ENCODE measurements at places on chromosomes 13 and 19.

DNA sequence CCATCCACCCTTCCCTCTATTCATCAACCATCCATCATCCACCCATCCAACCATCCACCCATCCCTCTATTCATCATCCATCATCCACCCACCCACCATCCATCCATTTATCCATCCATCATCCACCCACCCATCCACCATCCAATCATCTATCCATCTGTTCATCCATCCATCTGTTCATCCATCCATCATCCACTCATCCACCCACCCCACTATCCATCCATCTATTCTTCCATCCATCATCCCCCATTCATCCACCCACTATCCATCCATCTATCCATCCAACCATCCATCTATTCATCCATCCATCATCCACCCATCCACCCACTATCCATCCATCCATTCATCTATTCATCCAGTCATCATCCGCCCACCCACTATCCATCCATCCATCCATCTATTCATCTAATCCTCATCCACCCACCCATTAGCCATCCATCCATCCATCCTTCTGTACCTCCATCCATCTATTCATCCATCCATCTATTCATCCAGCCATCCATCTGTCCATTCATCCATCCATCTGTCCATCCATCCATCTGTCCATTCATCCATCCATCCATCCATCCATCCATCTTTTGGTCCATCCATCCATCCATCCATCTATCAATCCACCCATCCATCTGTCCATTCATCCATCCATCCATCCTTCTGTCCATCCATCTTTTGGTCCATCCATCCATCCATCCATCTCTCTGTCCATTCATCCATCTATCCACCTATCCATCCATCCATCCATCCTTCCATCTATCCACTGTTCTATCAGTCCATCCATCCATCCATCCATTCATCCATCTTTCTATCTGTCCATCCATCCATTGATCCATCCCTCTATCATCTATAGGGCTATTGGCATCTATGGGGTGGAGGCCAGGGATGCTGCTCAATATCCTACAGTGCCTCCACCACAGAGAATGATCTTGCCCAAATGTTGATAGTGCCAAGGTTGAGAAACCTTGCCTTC is 47.5 kb downstream of the CPAMD8 start:
- DNase-seq: no peak

DNA sequence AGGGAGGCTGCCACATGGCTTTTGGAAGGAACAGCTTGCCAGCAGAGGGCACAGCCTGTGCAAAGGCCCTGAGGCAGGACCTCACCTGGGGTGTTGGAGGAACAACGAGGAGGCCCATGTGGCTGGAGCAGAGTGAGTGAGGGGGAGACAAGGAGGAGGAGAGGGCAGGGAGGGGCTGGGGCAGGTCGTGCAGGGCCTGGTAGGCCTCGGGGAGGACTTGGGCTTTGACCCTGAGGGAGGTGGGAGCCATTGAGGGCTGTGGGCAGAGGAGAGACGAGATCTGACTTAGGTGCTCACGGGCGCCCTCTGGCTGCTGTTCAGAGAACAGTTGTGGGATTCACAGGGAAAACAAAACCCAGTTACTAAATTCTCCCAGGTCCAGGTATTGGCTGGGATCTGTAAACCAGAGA is 25.2 kb downstream of the ZNRF4 start:
- no peak for DNase-seq

- DNase-seq: peak; percentile 94
These were observed 2.5 kb downstream of the ICAM5 start for GRCh38 chr19:10292206-10292788.

GRCh38 chr13:112869202-112870050 is 99.6 kb upstream of the MCF2L start:
- DNase-seq: no peak

DNA sequence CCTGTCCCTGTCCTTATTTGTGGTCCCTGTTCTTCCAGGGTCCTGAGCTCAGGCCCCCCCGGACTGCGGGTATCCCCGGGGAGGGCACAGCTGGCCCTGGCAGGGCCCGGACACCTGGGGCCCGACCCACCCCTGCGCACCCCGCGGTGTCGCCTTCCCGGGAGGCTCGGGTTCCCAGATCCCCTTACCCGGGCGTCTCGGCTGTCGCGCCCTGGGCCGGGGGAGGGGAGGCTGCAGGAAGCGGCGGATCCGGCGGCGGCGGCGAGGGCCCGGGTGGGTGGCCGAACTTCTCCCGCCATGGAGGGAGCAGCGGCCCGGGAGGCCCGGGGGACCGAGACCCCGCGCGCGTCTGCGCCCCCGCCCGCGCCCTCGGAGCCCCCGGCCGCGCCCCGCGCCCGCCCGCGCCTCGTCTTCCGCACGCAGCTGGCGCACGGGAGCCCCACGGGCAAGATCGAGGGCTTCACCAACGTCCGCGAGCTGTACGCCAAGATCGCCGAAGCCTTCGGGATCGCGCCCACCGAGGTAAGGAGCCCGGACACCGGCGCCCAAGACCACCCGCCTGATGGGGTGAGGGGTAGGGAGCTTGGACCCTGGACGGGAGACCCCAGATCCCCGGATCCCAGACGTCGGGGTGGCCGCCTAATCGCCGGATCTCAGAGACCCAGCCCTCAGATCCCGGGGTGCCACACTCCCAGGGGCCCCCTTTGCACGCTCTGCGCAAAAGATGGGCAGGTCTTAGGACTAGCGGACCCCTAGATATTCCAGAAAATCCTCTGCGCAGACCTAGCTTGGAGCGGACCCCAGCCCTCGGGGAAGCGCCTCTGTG is at the start of gene GIPC3:
Gene GIPC3, plus strand, starts transcription at position 178 of the 826 bp plus-strand sequence. Its CDS starts 120 bp downstream, at position 298.
- DNase-seq: peak; percentile 54

- DNase-seq: no peak
These were observed 348.3 kb downstream of the UQCRFS1 start for GRCh38 chr19:28864577-28865042.

- no peak for DNase-seq
These were observed 1.7 kb downstream of the ARHGEF7 start for GRCh38 chr13:111116856-111117255.

GRCh38 chr13:66208589-66208988 is 1021.5 kb downstream of the PCDH9 start:
- no peak for DNase-seq

GRCh38 chr13:30039511-30039911 is 189.1 kb upstream of the UBL3 start:
- peak; percentile 71 for DNase-seq

DNA sequence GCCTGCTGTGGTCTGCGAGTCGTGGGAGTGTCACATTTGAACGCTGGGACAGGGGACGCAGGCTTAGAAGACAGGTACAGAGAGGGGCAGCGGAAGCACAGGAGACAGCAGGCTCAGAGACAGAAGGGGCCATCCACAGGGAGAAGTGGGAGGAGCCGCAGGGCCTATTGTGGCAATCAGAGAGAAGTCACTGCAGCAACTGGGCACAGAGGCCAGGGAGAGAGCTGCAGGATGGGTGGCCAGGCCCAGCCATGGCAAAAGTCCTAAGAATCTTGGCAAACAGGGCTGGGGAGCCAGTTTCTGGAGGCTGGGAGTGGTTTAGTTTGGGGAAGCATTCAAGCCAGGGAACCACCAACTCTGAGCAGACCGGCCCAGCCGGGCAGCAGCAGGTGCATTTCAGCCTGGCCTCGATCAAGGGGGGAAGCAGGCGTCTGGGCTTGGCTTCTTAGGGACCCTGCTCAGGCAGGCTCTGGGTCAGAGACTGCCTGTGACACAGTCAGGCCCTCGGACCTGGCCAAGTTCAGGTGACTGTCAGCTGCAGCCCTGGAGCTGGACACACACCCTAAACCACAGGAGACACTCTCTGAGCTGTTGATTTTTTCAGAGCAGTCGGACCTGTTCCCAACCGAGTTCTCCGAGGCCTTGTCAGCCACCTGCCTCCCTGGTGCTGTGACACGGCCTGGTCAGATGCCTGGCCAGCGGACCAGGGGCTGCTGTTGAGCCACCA is 11.8 kb downstream of the SH3GL1 start:
- DNase-seq: no peak

GRCh38 chr19:47497821-47498520 is 14.0 kb upstream of the KPTN start:
- no peak for DNase-seq

DNA sequence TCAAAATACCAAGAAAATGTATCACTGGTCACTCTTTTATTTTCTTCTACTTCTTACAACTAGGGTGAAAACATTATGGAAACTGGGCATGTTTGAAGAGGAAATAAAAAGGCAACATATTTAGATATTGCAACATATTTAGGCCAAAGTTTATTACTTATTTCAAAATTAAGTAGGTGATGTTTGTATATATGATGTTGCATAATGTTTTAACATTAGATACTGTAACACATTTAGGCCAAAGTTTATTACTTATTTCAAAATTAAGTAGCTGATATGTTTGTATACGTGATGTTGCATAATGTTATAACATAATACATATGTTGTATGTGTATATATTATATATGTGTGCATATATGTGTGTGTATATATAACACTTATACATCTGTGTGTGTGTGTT is 451.3 kb downstream of the LIG4 start:
- DNase-seq: no peak

DNA sequence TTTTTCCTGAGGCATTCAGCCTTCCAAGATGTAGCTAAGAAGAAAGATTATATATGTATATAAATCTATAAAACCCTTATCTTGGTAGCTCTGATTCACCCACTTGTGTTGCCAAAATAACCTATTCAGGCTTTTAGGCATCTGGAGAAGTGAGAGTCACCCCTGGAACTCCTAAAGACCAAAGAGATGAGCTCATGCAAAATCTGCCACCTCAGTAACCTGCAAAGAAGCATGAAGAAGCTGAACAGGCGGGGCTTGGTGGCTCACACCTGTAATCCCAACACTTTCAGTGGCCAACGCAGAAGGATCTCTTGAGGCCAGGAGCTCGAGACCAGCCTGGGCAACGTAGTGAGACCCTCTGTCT is 393.7 kb downstream of the FOXO1 start:
- no peak for DNase-seq

- DNase-seq: peak; percentile 79
These were observed 142.9 kb upstream of the SERP2 start for GRCh38 chr13:44230736-44231135.

DNA sequence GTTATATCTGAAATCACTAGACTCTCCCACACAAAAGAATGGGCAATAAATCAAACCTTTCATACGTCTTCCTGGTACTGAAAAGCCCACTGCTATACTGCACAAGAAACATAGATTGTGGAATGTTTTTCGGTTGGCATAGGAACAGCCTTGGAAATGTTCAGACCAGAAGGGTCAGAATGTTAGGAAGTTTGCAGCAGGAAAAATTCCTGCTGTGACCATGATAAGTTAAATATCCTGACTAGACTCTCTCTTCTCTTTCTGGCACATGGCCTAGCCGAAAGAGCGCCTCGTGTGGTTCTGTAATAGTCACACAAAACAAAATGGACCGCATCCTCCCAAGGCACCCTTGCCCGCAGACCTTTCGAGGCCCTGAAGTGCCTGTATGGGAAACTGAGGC is 427.2 kb downstream of the COG6 start:
- DNase-seq: no peak

DNA sequence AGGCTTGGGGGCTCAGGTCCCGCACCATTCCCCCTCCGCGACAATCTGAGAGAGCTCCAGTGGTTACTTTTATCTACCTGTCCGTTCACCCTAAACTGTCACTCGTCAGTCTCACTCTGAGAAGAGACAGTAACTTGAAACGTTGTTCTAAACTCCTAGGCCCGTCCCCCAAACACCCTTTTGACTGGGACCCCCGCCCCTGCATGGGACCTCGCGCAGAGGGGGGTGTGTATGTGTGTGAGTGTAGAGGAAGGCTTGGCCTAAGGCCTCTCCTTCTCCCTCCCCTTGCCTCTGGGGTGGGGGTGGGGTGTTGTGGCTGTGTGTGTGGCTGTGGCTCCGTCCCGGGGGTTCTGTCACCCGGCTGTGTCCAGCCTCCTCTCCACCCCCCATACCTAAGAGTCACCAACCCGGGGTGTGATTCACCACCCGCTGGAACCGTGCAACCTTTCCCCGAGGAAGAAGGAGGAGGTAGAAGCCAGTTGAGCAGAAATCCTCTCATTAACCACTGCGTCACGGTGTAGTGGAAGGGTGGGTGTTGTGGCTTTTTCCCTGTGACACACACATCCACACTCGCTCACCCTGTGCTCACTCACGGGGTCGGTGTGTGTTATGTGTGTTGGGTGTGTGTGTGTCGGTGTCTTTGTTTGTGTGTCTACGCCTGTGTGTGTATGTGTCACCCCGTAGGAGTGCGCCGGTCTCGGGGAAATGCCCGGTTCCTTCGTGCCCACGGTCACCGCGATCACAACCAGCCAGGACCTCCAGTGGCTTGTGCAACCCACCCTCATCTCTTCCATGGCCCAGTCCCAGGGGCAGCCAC is 2.4 kb downstream of the FOSB start:
- peak; percentile 79 for DNase-seq

DNA sequence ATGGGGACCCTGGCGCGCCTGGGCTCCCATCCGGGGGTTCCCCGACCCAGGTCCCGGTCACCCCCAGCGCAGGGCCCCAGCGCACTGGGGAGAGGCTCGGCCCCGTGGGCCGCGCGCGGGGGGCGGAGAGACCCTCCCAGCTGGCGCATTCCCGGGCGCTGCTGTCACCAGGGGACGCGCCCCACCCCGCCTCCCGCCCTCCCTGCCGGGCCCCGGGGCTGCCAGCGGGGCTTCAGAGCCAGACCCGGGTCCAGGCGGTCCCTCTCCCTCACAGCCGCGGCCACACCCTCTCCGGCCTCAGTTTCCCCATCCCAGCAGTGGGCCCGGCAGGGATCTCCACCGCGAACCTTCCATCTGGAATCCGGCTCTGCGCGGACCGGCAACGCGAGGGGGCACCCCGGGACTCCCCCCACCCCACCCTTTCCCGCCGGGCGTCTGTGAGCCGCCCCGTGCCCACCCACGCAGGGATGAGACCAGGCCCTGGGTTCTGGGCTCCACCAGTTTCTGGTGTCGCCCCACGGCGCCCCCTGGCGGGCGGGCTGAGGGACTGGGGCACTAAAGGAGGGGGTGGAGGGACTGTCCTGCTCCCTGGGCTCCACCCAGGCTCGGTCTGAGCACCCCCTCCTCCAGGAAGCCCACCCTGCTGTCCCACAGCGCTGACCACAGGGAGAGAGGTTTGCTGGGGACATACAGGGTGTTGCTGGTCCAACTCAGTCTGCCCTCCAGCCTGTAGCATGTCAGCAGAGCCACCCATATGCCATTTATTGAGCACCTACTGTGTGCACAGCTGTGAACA is 878 bp upstream of the ADAMTSL5 start:
- peak; percentile 48 for DNase-seq

Measured in SJSA1 (cell line).